ENCODE measurements at places on chromosomes 2 and 18.

DNA sequence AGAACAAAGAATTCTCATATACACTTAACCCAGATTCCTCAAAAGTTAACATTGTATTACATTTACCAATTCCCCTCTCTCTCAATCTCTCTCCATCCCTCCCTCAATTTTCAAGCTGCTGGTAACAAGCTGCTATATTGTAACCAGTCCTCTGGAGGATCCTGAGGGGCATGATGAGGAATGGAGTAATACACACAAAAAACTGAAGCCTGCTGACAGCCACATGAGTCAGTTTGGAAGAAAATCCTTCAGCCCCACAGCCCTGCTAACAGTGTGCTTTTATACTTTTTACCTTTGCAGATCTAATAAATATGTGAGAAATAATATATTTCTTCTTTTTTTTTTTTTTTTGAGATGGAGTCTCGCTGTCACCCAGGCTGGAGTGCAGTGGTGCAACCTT, 165.7 kb upstream of the RAB12 start:
- no peak for DNase-seq

- no peak for DNase-seq
Observed at GRCh38 chr2:16396986-16397385, 268.6 kb downstream of the CYRIA start.

DNA sequence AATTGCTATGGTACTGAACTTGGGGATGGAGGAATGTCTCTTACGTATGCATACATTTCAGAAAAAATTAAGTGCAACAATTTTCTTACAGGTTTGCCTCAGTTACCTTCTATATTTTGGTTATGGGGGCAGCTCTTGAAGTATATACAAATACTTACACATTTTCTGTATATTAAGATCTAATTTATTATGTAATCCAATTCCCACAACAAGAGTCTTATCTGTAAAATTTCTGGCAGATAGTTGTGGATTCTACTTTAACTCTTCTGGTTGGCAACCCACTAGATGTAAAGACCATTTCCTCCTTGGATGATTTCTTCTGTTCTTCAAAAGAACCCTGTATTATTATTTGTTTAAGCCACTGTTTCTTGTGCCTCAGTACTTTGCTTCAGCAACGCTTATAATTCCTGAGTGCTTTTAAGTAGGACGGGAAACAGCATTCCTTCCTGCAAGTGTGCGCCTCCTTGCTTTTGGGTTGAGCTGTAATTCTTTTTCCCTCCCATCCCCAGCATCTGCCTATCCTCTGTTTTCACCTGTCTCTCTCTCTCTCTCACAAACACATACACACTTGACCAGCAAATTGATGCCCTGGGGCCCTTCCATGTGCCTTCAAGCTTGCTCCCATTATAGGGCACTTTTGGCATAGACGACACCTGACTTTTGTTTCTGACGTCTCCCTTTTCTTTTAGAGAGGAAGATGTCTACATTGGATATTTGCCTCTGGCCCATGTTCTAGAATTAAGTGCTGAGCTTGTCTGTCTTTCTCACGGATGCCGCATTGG, 61.4 kb downstream of the ACSL3 start:
- no peak for DNase-seq

DNA sequence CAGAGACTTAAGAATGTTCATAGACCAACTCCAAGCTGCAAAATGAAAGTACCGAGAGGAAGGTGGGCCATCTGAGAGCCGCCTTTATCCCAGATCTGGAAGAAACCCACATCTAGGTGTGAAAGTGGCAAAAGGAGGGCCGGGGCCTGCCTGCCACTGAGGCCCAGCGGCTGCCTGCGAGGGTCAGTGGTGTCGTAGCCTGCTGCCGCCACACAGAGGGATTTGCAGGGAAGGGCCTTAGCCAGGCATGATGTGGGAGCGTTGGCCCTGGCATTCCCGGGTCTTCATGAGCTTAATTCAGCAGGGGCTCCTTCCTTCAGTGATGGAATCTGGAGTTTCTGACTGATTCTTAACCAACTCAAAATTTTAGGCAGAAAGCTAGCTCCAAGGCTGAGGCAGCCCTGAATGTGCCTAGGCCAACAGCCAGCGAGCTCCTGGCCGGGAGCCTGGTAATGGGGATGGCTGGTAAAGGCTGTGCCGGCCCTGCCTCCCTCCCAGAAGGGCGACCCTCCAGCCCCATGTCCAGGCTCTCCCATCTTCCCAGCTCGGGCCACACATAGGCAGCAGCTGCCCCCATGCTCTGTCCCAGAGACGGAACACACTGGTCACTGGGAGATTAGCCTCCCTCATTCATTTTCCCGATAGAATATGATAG, 230.1 kb downstream of the AGAP1 start:
- DNase-seq, result no peak

DNA sequence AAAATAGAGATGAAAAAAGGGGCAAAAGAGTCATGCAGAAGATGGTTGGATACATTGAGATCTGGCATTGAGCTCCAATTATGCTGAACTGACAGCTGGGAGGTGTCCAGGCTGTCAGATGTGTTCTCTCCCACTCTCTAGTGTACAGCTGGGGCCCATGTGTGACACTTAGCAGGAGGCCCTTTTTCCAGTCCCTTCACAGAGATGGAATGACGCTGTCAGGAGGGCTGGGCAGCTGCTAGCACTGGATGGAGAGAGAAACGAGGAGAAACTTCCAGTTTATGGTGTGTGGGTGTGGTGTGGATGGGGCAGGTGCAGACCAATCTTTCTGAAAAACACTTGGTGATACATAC, 437.7 kb upstream of the HS6ST1 start:
- no peak for DNase-seq

DNA sequence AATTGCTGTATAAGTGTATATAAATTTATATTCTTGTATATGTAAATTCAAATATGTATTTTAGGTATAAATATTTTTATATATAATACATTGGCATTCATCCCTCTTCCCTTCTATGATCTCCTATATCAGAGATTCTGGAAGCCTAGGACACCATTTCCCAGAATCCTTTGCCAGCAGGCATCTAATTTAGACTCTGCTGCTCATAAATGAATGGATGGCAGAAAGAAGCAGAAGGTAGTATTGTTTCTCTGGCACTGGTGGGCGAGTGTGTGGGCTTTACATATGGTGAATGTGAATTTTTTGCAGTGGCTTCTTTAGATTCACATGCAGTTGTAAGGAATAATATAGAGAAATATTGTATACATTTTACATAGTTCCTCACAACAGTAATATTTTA, 215.2 kb upstream of the THSD7B start:
- DNase-seq, result no peak

- no peak for DNase-seq
Observed at GRCh38 chr2:167752734-167753133, 494.7 kb downstream of the STK39 start.

DNA sequence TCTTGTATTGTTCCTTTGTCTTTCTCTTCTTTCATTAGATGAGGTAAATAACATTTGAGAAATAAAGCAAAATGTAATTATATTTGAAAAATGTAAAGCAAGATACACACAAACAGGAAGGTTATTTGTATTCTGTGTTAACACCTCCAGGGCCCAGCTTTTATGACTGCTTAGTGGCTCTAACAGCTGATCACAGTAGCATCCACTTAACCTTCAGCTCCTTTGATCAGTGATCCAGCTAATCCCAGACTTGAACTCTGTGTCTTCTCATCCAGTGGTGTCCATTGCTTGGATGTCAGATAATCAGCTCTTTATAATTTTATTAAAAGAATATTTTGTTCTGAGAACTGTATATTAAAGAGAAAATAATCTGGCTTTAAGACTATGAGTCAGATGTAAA, 44.5 kb downstream of the PSMD14 start:
- DNase-seq, result no peak

GRCh38 chr2:239214725-239215124, 186.1 kb downstream of the HDAC4 start:
- DNase-seq, result no peak

- DNase-seq, result no peak
Observed at GRCh38 chr2:42123426-42123825, 45.7 kb upstream of the EML4 start.
